Stimulated activated CD4-positive, alpha-beta T cell treated with anti-CD3 and anti-CD28 coated beads, Interleukin-1b, Interleukin-23, amount 100 ng/mL, for 48 hours (primary cell): ENCODE measurements at places on chromosomes 2 and 18.

GRCh38 chr2:224072541-224073188 lies 33.6 kb upstream of the SERPINE2 start:
- DNase-seq = no peak

DNA sequence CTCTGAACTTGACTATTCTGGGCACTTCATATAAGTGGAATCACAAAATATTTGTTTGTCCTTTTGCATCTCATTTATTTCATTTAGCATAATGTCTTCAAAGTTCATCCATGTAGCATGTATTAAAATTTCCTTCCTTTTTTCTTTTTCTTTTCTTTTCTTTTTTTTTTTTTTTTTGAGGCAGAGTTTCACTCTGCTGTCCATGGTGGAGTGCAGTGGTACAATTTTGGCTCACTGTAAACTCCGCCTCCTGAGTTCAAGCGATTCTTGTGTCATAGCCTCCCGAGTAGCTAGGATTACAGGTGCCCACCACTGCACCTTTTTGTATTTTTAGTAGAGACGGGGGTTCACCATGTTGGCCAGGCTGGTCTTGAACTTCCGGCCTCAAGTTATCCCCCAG lies 11.9 kb downstream of the ATP8B1 start:
- no peak for DNase-seq

- DNase-seq = no peak
These were observed 10.9 kb upstream of the MYOM1 start for GRCh38 chr18:3230401-3231334.

DNA sequence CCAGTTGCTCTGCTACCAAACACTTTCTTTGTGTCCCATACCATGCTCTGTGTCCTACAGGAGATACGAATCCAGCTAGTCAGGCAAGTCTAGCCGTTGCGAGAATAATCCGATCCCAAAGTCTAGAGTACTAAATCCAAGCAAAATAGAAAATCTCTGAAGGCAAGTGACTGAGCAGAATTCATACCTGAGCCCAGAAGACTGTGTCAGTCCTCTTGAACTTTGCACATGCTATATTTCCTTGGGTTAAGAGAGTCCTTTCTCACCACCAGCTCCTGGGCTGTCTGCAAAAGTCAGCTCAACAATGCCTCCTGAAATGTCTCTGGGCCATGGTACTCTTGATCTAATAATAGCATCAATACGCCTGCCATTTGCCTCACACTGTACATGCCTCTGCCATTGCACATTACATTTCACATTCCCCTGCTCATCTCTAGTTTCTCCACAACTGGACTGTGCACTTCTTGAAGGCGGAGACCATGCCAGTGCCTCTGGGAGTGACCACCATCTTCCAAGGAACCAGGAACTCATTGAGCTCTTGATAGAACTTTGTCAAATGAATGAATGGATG lies 265.8 kb upstream of the ID2 start:
- DNase-seq = no peak

GRCh38 chr2:33214857-33215256 lies 261.6 kb upstream of the RASGRP3 start:
- DNase-seq = no peak

DNA sequence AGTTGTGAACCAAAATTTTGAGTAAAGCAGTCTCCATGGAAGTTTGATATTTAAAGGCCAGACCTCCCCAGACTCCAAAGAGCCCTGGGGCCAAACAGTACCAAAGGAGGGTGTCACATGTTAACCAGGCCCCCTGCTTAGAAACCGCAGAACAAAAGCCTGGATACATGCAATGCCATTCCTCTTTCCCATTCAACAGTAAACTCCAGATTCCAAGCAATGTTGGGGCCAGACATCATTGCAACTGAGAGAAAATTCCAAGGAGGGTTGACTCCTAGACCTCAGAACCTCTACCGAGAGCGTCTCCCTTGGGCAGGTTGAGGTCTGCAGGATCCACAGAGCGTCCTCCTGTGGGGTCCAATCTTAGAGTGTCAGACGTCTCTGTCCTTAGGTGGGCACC lies 404.4 kb upstream of the SYT4 start:
- no peak for DNase-seq

GRCh38 chr2:85073033-85073432 lies 60.2 kb upstream of the TCF7L1 start:
- no peak for DNase-seq

DNA sequence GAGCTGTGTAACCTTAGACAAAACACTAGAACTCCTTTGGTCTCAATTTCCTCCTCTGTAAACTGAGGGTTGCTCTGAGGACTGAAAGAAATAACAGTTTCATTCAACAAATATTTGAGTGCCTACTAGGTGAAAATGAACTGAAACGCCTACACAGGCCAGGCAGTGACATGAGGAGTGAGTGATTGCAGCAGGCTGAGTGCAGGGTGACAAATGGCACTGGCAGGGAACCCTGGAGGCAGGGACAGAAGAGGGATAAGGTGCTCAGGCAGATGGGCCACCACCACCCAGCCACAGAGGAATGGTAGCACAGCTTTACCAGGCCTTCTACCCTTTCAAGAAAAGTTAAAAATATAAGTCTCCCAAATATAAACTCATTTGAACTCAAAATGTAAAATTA lies 11.5 kb upstream of the RNU4ATAC start:
- DNase-seq = no peak

- DNase-seq = no peak
These were observed 688.0 kb upstream of the ZEB2 start for GRCh38 chr2:145207884-145208283.

DNA sequence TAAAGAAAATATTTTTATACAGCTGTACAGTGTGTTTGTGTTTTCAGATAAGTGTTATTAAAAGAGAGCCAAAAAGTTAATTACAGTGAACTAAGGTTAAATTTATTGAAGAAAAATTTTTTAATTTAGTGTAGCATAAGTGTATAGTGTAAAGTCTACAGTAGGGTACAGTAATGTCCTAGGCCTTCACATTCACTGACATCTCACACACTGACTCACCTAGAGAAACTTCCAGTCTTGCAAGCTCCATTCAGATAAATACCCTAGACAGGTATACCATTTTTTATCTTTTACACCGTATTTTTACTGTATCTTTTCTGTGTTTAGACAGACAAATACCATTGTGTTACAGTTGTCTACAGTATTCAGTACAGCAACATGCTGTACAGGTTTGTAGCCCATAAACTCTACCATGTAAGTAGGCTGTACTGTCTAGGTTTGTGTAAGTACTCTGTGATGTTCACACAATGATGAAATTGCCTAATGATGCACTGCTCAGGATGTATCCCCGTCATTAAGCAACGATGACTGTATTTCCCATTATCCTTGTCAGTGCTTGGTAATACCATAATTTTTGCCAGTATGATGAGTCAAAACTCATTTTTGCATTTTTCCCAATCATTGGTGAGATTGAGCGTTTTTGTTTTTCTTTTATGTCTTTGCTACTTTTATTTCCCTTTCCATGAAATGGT lies 48.2 kb upstream of the B3GNT2 start:
- DNase-seq = no peak

GRCh38 chr2:224347176-224348051 lies 54.5 kb downstream of the FAM124B start:
- no peak for DNase-seq

DNA sequence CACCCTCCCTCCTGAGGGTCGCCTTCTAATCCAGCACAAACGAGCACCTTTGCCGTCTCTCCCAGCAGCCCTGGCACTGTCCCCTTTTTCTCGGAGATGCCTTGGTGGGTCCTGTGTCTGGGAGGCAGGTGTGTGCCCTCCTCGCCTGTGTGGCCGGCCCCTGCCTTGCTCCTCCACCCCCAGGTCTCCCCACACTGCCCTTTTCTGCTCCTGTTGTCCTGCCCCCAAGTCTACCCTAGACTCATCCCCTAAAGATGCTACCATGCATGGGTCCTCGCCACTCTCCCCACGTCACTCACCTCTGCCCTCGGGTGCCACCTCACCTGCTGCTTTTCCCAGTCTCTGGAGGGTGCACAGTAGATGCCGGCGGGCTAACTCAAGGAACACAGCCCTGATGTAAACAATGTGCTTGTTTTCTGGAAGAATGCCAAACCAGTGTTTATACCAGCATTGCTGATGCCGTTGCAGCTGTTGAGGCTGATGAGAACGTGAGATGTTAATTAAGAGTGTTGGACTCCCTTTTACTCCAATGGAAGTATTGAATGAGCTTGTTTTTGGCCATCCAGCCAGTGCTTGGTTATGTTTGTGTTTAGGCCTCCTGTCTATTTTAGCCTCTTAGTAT lies 223.1 kb downstream of the AGAP1 start:
- DNase-seq = no peak

GRCh38 chr2:160583146-160583535 lies 89.5 kb upstream of the RBMS1 start:
- no peak for DNase-seq

DNA sequence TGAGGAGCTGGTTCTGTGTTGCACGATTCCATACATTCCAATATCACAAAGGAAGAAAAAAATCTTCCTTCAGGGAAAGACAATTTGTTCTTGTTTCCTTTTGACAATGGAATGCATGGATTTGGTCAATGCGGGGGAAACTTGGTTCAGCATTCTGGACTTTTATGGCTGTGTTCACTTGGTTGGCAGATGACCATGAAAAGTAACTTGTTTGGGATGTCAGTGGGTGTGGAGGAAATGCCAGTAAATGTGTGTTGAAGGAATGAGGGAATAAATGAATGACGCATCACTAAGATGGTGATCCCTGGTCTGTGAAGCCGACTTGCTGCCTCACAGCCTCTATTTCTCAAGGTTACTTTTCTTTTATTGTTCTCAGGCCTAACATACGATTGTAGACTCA lies 53.7 kb downstream of the THUMPD2 start:
- no peak for DNase-seq

GRCh38 chr2:164697688-164698461 lies 76.6 kb upstream of the GRB14 start:
- DNase-seq = no peak

- DNase-seq = no peak
These were observed 64.4 kb upstream of the RAPH1 start for GRCh38 chr2:203599509-203599908.

DNA sequence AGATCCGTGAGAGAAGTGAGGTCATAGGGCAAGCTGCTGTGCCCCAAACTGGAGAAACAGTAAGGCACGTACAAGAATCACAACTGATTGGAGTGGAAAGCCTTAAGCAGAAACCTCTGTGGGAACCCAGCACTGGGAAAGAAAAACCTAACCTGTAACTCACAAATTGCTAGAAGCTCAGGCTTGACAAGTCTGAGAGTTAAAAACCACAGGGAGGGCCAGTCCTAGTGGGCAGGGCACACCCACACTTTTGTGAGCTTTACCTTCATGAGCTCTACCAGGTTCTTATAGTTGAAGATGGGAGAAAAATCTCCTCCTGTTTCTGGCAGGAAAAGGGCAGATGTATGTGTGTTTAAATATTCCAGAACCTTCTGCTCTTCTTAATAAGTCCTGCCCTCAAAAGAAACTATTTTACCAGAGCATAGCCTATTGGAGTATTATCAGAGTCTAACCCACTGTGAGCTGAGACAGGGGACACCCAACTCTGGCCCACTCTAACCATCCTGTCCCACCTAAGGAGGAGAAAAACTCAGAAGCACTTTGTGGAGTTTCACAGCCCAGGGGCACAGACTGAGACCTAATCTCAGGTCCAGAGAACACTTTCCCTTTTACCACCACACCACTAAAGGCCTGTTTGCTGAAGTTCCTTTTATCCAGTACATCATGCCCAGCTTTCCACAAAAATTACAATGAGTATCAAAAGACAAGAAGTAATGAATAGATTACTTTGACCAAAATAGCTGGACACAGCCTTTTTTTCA lies 1265.7 kb upstream of the CHAC2 start:
- DNase-seq = no peak

DNA sequence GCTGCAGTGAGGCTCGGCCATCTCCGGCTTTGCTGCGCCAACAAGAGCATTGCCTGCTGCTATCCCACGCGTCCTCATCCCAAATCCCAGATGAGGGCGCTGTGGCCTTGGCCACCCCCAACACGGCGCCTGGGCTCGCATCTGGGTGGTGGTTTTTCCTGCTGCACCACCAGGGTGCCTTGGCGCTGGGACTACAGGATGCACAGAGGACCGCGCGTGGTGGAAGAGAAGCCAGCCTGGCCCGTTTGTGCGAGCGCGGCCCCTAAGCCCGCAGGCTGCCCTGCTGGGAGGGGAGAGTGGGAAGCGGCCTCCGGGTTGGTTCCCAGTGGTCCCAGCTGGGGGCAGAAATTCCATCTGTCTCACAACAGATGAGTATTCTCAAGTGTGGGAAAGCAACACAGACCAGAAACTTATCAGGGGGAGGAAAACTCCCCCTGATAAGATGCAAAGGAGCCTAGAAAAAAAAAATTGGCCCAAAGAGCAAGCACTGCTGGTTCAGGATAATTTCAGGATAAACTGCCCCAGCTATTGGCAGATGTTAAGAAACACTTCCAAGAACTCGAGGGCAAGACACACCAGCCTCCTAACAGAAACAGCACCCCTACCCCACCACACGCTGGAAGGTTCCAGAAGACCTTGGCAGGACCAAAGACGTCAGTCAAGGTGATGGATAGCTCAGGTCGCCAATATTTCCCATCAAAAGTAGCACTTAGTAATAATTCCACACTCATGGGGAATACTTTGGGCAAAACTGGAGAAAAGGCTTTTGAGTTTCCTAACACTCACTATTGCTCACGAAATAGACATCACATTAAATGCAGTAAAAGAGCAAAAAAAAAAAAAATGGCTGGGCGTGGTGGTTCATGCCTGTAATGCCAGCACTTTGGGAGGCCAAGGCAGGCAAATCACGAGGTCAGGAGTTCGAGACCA lies 152.1 kb downstream of the PXDN start:
- no peak for DNase-seq

DNA sequence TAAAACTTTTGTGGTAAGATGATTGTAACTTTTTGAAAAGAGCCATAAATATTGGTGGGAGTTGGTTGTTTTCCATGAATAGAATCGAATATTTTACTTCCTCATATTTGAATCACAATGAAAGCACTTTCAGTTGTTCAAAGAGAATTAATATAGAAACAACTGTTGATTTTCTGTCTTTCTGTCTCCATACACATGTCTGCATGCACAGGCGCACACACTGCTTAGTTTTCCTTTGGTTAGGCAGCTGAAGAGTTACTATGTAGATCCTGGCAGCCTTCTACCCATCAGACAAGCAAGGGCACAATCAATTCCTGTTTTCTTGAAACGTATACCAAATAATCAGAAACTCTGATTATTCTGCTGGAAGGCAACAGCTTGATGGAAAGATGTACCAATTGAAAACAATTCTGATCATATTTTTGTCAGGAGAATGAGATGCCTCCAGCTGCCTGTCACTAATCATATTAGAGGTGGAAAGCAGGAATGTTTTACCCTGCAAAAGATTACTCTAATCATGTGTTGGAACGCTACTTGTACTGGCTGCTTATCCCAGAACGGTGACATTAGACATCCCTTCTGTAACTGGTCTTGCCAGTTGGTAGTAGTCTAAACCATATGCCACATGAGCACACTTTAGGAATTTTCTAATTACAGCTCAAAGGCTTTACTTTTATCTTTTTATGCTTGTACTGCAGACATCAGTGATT lies 24.0 kb downstream of the SPATS2L start:
- no peak for DNase-seq
